ENCODE measurements at places on chromosomes 2 and 18.

GRCh38 chr2:154911729-154912128, 213.2 kb downstream of the KCNJ3 start:
- DNase-seq: no peak

- no peak for DNase-seq
Measured at GRCh38 chr2:98912221-98912851, 23.7 kb downstream of the CRACDL start.

DNA sequence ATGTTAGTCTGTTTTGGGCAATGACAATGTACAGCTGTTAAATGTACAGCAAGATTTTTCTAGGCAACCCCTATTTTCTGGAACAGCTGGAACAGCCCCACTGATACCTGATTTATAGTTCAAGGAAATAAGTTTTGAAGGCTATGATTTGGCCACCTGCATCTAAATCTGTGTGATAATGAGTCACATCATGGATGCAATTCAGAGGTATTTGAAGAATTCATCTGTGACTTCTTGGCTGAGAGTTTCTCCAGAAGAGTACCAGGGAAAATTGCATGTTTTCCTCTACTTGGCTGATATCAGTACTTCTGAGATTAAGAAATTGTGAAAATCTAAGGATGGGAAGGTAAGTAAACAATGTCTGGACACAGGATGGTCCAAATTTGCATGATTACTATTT, 40.7 kb upstream of the NT5C1B start:
- no peak for DNase-seq

GRCh38 chr18:77761332-77761731, 511.7 kb downstream of the GALR1 start:
- no peak for DNase-seq

- no peak for DNase-seq
Measured at GRCh38 chr2:26864226-26864625, 16.3 kb downstream of the DPYSL5 start.

- no peak for DNase-seq
Measured at GRCh38 chr2:8571792-8572499, 109.9 kb upstream of the ID2 start.

DNA sequence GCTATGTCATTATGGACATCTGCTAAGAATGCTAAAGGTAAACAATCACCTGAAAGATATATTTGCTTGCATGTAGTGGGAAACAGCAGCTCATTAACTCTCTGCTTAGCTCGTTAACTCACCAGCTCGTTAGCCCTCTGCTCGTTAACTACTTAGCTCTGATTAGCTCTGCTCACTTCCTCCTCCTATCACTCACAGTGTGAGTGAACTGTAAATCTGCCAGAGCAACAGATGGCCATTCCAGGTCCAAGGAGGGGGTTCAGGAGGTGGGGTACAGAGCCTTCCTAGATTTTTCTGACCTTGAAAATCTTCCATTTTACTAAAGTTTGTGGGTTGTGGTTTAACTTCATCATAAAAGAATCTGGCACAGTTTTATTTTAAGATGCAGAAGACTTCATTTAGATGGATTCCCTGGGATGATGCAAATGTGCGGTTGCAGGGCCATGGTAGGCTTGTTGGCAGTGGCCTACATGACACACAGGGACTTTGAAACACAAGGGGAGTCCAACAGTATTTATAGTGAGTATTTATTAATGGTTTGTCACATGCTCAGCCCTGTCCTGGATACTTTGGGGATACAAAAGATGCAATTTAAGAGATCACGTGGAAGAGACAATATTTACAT, 1633.7 kb upstream of the CELF4 start:
- DNase-seq: no peak

DNA sequence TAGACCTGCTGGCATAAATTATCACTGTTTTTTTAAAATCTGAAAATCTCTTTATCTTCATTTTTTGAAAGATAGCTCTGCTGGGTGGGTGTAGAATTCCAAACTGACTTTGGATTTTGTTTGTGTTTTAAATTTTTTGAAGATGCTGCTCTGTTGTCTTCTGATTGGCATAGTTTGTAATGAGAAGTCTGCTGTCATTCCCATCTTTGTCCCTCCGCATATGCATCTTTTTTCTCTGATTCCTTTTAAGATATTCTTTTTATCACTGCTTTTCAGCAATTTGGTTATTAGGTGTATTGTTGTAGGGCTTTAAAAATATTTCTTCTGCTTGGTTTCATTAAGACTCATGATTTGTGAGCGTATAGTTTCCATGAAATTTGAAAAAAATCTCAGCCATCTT, 7.2 kb downstream of the SNED1 start:
- no peak for DNase-seq

DNA sequence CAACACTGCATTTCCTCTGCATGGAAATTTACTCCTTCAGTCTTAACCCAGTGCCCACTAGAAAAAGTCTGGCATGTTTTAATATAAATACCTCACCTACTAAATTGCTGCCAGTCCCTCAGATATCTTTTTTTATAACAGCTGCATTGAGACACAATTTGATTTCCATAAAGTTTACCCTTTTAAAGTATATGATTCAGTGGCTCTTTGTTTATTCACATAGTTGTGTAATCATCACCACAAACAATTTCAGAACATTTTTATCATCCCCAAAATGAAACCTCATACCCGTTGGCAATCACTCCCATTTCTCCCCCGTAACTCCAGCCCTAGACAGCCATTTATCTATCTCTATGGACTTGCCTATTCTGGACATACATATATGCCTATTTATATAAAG, 17.0 kb upstream of the FRZB start:
- DNase-seq: no peak

DNA sequence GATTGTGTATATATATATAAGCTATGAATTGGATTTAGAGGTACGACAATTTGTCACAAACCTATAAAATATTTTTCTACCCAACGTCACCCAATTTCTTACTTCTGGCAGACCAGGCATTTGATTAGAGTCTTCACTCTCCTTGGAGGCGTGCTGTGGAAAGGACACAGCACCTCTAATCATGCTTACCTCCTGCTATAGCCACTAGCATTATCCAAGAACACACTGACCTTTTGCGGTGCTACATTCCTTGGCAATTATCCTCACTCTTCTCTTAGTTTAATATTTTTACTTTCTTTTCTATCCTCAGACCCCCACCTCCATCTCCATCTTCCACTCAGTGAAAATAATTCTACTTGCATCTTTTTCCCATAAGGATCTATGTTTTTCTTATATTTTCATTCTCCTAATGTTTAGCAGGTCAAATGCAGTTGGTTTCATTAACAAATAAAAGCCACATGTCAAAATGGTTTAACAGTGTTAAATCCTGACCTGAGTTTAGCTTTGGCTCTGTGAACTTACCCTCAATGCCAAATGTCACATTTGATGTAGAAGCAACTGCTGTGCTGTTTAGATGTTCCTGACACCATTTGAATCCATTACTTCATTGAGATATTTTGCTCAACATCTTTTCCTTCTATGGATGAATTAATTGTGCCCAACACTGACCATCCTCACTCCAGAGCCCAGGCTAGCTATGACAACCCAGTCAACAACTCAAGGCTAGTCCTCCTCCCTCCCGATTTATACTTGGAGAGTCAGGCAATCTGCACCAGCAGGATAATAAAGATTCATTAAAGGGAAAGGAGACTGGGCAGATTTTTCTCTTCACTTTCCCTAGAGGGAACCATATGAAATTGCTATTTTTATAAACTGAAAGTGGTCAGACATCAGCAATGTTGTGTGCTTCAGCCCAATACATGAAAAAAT, 240.5 kb downstream of the MREG start:
- DNase-seq: no peak

GRCh38 chr2:109736177-109736827, 57.8 kb upstream of the RGPD5 start:
- DNase-seq: no peak

DNA sequence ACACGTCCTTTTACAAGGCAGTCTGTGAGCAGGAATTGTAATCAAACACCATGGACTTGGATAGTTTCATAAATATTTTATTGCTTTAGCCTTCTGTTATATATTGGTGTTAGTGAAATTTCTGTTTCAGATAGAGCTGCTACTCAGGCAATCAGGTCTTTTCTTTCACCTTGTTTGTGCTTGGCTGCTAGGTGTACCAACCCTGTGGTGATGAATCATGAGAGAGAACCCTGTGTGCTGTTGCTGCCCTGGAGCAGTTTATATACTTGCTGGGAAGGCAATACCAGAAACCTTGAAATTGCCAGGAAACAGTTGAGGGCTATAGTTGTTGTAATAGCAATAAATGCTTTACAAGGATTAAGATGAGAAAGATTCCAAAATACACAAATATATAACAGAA, 84.5 kb downstream of the FSHR start:
- DNase-seq: no peak

GRCh38 chr2:155755481-155755880, 577.0 kb downstream of the NR4A2 start:
- DNase-seq: no peak

DNA sequence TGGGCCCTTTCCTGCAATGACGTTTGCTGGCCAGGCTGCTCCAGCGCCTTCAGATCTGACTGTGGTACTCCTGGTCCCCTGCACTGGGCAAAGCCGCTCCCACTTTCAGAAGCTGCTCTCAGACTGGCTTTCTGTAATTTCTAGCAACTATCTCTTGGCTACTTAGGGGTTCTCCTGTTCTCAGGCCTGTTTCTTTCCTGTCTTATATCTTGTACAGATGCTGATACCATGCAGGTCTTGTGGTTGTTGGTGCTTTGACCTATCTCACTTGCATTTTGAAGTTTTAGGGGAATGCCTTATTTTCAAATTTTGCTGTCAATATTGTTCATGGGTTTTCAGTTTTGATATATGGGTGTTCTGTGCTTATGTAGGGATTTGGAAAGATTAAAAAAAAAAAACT, 145.8 kb downstream of the CLIP4 start:
- no peak for DNase-seq

GRCh38 chr2:178194600-178195389, 483 bp downstream of the OSBPL6 start:
- DNase-seq: no peak

- peak; percentile 62 for DNase-seq
Measured at GRCh38 chr2:68789603-68790002, 55.0 kb downstream of the ARHGAP25 start.

DNA sequence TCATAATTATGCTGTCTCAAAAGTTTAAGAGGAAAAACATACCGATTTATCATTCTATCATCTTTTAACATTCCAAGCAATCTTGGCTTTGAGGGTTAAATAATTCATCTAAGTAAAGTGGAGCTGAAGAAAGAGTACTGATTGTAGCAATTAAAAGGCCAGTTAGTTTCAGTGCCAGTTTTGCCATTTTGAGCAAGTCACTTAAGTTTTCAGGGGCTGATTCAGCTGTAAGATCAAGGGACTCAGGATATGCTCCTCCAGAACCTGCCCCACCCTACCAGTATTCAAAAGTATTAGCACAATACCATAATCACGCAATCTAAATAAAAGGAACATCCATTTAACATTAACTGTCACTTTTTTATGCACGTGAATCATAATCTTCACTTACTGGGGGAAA, 1.9 kb downstream of the SS18 start:
- DNase-seq: no peak

GRCh38 chr2:136362676-136363390, 244.9 kb upstream of the CXCR4 start:
- DNase-seq: peak; percentile 54

- DNase-seq: no peak
Measured at GRCh38 chr2:207154556-207155510, 10.9 kb downstream of the KLF7 start.

DNA sequence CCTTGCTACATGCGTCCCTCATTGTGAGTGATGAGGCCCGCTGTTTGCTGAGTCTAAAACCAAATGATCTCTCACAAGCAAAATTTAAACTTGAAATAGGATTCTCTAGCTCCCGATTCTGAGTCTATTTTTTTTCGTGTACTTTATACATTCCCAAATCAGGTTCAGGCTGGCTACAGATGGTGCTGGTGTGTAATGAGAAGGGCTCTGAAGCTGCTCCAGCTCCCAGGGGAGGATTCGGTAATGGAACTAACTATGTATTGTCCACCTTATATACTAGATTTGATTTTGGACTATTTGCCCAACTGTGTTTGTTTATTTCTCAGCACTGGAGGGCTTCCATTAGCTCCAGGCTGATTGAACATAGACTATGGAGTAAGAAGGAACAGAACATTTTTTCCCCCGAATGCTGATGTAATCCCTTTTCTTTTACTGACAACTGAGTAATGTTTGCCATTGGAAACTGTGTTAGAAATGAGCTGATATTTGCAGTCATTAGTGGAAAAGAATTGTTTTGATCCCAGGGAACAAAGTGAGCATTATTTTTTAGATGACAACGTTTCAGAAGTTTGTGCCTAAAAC, 274.0 kb upstream of the FIGN start:
- no peak for DNase-seq
